Psoas muscle (tissue), 8 donors: ENCODE measurements at places on chromosomes 4 and X. TPM values are rescaled to one million over a fixed set of nuclear protein-coding genes. Genes with fewer than 3 reads are reported as not detected.

Gene CT45A1
- not detected for total RNA-seq

Gene DMRTC1
- not detected for total RNA-seq

Gene SYNPO2
- 2,172 TPM for total RNA-seq

DNA sequence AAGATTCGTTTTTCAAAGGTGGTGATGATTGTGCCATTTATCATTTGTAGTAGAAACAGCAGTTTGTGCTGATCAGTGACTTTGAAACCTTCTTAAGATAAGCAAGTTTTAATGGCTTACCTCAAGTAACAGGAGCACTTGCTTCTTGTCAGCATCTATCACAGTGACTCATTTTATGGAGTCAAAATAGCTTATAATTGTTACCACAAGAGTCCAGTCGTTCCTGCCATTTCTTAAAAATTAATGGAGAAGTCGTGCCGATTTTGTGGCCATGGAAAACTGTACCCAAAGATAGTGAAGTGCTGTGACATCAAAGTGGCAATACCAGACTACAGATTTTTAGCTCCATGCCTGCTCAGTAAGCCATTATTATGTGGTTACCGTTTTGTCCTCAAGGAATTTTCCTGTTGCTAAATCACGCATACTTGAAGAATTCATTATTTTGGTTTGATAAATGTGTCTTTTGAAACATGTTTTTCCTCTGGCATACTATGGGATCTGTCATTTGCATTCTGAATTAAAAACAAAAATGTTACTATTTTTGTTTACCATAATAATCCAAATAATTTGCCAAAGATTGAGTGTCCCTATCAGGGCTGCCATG is 129.9 kb downstream of the CBR4 start:
- DNase-seq: no peak

DNA sequence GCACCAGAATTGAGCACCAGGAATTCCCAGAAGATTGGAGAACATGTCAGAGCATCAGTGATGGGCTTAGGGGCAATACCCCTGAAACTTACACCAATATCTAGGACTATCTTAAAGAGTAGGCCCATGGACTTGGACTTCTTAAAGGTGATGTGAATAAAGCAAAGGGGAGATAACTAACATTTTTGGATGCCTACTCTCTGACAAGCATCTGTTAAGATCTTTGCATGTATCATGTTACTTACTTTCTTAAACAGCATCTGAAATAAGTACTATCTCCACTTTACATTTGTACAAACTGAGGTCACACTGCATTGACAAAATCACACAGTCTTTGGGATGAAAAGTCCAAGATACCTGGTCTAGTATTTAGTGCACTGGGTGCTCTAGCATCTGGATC is 258.6 kb upstream of the ARSJ start:
- no peak for DNase-seq

DNA sequence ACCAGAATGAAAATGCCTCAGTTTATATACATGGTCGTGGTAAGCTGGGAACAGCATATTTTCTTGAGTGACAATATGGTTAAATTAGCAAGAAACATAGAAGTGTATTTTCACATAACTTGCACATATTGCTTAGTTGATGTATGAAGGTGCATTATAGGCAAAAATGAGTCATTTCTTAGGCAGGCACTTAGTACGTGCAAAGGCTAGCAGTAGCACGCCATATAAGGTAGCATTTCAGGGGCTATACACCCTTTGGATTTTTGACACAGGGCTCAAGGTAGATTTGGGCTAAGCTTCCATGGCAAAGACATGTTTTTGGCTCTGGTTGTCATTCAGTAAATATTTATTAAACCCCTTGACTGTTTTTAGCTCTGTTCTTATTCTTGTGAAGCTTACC is 33.1 kb downstream of the PCDH7 start:
- no peak for DNase-seq

GRCh38 chrX:30812326-30812725 is 76.7 kb downstream of the TAB3 start:
- no peak for DNase-seq

DNA sequence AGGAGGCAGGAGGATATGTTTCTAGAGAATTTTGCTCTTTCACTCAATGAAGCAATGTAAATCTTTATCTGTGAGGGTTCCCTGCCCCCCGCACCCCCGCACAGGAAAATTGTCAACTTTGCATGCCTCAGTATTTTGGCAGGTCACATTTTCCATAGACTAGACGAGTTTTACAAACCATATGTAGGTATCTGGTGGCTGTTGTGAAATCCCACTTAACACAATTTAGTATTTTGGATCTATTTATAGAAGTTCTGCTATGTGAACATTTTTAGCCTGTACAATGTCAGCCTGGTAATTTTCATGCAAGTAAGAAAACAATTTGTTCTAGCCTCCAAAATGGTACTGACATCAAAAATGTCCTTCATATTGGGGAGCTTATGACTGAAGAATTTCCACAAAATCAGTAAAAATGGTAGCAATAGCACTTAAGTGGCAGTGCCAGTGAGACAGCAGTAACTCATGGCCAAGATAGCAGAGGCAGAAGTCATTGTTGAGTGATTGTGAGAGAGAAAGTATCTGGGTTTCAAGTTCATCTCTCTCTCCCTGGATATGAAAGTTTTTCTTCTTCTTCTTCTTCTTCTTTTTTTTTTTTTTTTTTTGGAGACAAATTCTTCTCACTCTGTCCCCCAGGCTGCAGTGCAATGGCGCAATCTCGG is 12.4 kb upstream of the FRYL start:
- no peak for DNase-seq

Gene ASB5
- 570 TPM for total RNA-seq

GRCh38 chr4:7390906-7391636 is 43.7 kb downstream of the PSAPL1 start:
- DNase-seq: no peak

Gene MTNR1A
- not detected for total RNA-seq
